ENCODE measurements at places on chromosomes 4 and X.

GRCh38 chrX:96480081-96480480 is 204.6 kb upstream of the DIAPH2 start:
- DNase-seq = no peak

DNA sequence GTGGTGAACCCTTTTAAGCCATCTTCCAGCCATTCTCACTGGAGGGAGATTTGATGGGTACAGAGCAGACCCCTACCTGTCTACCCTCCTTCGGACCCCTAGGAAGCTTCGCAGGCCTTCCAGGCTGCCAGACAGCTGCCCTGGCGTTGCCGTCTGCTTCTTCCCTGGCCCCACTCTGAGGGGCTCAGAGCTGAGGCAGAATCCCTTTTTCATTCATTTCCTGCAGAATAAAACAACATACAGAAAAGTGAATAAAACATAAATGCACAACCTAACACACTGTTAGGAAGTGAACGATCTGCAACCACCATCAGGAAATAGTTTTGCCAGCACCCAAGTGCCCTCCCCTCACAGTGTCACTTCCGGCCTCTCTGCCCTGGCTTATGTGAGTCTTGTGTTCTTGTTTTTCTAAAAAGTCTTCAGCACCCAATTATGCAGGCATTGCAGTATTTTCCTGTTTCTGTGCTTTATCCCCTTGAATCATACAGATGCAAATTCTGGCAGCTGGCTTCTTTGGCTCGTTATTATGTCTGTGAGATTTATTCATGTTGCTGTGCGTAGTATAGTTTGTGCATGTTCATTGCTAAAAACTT is 5.6 kb upstream of the ADD1 start:
- DNase-seq = no peak

- DNase-seq = no peak
These were observed 26.5 kb downstream of the HUWE1 start for GRCh38 chrX:53660004-53660403.

- no peak for DNase-seq
These were observed 4.9 kb downstream of the DCAF16 start for GRCh38 chr4:17805580-17806155.

- DNase-seq = no peak
These were observed 70.1 kb downstream of the USP46 start for GRCh38 chr4:52588771-52589591.

GRCh38 chr4:114728426-114728825 is 129.8 kb downstream of the UGT8 start:
- DNase-seq = no peak

DNA sequence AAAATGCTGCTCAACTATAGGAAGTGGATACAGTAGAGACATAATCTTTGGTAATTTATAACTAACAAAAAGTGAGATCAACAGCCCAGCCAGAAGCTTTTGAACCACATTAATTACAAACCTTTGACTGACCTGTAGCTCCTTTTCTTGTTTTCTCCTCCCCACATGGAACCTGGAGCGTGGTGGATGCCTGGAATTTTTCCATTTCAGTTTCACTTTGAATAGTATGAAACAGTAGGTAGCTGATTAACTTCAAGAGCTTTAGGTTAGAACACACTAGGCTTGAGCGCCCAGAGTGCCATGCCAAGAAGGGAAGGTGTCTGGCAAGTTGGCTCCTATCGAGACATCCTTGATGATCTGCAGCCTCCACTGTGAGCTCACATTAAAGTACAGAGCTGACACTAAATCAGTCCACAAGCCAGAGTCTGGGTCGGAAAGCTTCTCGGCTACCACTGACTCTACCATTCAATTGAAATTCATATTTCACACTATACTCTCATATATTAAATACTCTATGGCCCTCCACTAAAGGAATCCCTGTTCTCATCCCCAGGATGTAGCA is 143.4 kb downstream of the GLRA2 start:
- no peak for DNase-seq

DNA sequence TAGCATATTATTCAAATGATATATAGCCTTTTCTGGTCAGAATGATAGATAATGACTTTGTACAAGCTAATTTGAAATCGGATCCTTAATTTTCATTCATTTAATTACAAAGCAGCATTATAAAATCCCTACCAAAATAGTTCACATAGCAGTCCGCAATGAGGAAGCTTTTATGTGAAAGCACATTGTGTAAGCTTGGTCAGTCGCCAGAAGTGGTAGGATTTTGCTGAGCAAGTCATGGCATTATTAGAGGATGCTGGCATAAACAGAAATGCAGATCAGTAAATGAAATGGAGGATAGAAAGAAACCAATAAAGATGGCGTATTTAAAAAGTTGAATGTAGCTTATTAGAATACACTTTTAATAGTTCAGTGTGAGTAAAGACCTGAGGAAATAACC is 93.2 kb upstream of the DIAPH2 start:
- DNase-seq = no peak

DNA sequence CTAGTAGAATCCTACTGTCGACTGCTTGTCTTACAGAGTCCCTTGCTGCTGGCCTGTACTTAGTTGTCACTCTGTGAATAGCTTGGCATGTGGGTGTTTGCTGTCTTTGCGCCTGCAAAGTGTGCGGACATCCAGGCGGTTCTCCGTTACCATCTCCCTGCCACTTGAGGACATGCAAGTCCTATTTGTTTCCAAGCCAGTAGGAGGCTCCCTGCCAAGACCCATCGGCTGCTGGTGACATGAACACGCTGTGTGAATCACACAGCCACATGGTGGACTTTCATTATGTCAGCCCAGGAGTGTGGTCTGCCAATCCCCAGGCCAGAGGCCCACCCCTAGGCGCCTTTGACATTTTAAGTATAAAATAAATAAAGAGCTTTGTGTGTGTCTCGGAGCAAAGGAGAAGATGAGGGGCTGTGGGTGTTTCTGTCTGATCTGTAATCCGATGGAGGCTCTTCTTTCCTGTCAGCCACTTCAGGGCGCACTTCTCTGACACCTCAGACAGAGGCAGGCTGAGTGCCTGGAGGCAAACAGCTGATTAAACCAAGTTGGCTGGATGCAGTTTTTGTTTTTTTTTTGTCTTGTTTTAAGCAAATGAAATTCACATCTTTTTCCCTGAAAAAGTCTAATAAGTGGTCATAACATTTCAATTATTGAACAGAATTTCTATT is 51.5 kb downstream of the ALPK1 start:
- no peak for DNase-seq

- no peak for DNase-seq
These were observed 168.8 kb upstream of the FAM47A start for GRCh38 chrX:34300871-34301270.

DNA sequence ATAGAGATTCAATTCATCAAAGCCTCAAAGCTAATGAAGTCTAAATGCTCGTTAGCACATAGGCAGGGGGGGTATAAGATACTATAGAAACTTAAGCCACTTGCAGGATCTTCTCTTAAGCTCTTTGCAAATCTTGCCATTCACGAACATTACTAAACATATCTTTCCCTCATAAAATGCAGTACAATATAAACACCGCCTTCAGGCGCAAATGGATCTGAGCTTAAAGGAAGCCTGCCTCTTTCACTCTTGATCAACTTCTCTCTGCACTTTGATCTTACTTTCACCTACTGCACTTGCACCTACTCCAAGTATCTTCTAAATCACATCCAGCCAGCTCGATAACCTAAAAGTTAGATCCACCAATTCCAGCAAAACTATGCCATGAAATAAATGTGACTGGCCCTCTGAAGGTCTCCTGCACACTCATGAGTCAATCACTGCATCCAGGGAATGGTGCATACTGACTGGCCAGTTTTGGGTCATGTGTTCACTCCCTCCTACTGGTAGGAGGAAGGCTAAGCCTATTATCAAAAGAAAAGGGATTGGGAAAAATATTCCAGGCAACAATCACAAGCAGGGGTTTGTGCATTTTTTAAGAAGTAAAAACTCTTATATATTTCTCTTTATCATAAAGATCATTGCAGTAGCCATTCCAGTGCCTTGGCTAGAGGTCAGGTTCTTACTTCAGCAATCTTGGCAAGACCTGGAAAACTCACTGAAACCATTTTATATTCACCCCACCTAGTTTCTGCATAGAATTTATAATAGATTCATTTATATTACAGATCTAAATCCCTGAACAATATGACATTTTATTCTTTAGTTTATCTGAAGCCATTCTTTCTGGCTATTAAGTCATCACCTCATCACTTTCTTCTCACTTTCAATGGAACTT is 222.0 kb downstream of the PPP3CA start:
- no peak for DNase-seq

DNA sequence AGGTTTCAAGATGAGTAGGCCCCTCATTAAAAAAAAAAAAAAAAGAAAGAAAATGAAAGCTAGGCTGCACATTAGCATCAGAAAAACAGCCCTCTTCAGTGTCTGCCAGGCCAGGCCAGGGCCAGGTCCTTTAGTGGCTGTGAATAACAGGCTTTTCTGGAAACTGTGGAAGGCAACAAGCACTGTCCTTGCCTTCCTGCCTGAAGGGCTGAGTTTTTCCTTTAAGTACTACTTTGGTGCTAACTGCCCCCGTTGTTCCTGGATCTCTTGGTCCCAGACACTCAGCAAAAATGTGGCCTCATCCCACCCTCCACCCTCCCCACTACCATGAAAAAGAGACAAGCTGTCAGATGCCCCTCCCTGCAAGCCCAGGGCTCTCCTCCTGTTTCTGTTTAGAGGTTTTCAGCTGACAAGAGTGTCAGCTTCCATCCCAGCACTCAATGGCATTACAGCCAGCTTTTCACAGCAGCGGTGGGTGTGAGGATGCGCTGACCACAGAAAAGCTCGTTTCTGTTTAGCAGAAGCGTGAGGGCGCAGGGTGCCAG is 174.2 kb downstream of the NHS start:
- no peak for DNase-seq
